Cerebellum (tissue), 4 donors: ENCODE measurements at places on chromosomes 7 and 10. TPM values are rescaled to one million over a fixed set of nuclear protein-coding genes. Genes with fewer than 3 reads are reported as not detected.

Gene TDRD1
- 0.45 TPM for total RNA-seq

Gene HMX2
- total RNA-seq = not detected

Gene RPEL1
- total RNA-seq = not detected

Gene NXPH1
- total RNA-seq = 22.4 TPM

Gene FAM25G
- not detected for total RNA-seq

Gene SUFU
- 6.0 TPM for total RNA-seq

Gene LRRN3
- total RNA-seq = 108 TPM

Gene COL28A1
- total RNA-seq = 6.2 TPM

Gene OR2A25
- not detected for total RNA-seq

Gene KIF20B
- 10.7 TPM for total RNA-seq

Gene UPK3BL2
- 8.0 TPM for total RNA-seq

Gene ALOX5
- 2.0 TPM for total RNA-seq

Gene ADAM12
- total RNA-seq = 16.7 TPM

Gene KLLN
- total RNA-seq = 0.82 TPM
